IPS DF 19.7 (cell line): ENCODE measurements at places on chromosomes 2 and 18.

GRCh38 chr2:163716101-163716500, 19.7 kb downstream of the FIGN start:
- DNase-seq: no peak

DNA sequence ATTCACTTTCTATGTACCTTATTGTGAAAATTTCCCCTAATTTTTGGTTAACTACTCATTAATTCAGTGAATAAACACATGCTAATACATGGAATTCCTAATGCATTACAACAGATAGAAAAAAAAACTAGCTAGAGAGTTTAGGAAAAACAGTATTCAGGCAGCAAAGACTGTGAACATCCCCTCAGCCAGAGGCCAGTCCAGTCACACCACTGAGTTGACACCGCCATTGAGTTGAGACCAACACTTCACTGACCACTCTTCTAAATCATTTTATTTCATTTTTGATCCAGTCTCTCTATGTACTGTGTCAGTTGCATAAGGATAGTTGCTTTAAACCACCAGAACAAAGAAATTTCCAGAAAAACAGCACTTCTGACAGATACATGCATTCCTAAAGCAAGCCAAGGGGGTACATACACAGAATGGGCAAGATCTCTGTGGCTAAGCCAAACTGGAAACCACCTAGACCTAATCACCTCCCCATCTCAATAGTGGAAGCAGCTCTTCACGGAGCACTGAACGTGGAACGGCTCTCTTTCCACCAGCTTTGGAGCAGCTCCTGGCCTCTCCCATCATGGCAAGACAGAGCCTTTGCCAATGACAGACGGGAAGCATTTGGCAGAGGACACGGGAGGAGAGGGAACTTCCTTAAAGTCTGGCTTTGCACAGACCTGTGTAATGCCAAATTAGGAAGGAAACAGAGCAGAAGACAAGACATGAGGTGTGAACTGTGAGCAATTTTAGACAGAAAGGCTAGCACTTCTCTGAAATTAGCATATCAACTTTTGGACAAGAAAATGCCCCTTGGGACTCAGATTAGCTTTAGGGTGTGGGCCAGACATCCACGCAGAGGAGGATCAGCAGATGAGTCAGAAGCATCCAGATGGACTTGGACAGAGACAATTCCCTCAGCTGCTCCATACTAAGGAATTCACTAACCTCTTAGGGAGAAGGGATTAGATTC, 36.4 kb downstream of the CACNB4 start:
- DNase-seq: no peak

- no peak for DNase-seq
These were observed 963 bp upstream of the MRPL44 start for GRCh38 chr2:223956300-223956699.

DNA sequence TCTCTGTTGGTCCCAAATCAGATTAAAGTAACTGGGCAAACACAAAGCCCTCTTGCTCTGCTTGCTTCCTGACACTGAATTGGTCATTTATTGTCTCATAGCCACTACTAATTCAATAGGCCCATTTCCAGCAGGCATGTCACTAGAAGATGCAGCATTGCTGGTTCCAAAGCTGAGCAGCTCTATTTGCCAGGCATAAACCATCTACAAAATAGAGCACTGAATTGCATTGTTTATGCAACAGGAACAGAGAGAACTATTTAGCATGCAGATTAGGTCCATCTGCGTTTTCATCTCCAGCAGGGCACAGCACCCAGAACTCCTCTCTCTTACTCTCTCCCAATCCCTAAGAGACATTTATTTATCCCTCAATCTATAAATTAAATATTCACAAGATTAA, 227.6 kb downstream of the SUCLG1 start:
- DNase-seq: no peak

GRCh38 chr2:231036131-231036530, 1.2 kb upstream of the C2orf72 start:
- DNase-seq: no peak

GRCh38 chr2:185404578-185404977, 334.0 kb upstream of the FSIP2 start:
- no peak for DNase-seq

DNA sequence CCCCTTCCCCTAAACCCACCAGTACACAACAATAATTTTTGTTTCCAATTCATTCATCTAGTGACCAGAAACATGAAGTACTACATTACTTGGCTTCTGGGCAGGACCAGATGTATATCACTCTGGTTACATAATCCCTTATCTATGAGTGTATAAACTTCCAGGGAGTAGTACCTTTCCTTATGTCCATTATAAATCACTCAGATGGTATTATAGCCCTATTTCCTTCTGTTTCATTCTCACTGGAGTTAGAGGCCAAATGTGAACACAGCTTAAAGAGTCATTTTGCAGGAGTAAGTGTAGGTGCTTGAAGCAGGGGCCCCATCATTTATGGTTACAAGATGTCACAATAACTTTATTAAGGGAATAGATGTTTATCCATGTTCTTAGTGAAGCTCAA, 894.4 kb upstream of the NXPH2 start:
- DNase-seq: no peak

- no peak for DNase-seq
These were observed 42.2 kb upstream of the CD28 start for GRCh38 chr2:203664029-203664755.

- DNase-seq: no peak
These were observed 232.3 kb upstream of the ITGA4 start for GRCh38 chr2:181224866-181225265.

DNA sequence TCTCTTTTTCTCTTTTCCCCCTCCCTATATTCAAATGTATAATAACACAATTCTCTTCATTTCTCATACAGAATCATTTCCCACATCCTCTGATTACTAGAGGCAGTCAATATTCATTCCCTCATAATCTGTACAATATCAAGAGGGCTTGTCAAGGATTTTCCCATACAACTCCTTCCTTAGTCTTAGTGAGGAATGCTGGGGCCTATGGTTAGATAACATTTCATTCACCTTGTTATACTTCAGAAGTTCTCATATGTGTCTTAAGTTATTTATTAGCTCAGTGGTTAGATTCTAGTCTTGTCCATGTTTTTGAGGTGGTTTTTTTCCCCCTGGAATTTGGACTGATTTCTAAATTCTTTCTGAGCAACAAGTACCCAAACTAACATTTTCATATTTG, 289.5 kb downstream of the PDE11A start:
- DNase-seq: no peak

- no peak for DNase-seq
These were observed 15.6 kb downstream of the TRABD2A start for GRCh38 chr2:84865181-84865783.

DNA sequence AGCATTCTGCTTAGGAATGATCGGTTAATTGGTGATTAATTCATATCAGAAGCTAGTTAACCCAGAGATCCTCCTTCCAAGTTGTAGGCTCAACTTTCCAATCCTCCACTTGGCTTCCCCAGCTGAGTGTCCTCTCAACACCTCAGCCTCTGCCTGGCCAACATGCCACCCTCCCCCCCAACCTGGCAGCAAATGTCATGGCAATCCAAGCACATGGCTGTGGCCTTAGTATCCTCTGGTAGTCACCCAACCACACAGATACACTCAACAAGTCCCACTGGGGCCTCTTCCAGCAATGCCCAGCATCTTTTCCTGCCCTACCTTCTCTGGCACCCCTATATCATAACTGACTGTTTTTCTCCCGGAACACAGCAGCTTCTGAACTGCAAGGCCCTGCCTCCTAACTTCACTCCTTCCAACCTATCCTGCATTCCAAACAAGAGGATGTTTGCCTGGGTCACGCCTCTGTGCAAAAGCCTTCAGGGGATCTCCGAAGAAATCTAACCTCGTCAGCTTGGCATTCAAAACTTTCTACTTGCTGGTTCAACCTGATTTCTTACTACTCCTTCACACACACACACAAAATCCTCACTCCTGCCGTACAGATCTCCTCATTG, 195.0 kb downstream of the CYP26B1 start:
- DNase-seq: no peak

DNA sequence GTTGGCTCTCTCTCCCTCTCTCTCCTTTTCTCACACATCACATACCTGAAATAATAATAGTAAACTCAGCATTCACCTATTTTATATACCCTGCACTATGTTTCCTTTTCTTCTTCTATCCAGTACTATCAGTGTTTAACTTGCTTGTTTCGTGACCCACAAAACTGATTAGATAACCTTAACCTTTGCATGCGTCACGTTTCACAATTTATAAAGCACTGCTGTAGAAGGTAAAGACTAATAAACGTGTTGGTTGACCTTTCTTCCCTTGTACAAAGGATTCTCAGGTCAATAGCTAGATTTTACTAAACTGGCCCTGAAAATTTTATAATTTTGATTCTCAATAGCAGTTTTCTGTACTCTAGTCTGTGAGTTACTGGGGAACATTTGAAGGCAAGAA, 791.7 kb downstream of the DPP10 start:
- no peak for DNase-seq

- no peak for DNase-seq
These were observed 94.7 kb upstream of the CWC22 start for GRCh38 chr2:180101846-180102245.

- DNase-seq: no peak
These were observed 212.0 kb upstream of the NABP1 start for GRCh38 chr2:191465766-191466420.

DNA sequence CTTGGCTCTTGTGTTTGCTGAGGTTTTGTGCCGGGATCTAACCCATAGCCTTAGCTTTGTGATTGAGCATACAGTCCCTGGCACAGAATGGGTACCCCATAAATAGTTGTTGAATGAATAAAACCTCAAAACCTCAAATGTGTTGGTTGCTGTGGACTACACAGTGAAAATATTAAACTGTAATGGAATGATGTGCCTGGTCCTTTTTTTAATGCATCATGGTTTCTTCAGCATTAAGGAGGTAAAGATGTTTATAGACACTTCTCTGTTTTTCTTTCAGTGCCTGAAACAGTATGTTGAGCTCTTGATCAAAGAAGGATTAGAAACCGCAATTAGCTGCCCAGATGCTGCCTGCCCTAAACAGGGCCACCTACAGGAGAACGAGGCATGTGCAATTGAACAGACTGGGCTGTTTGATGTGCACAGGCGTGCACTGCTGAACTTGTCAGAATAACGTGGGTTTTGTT, 97.0 kb downstream of the RNF144A start:
- DNase-seq: no peak

DNA sequence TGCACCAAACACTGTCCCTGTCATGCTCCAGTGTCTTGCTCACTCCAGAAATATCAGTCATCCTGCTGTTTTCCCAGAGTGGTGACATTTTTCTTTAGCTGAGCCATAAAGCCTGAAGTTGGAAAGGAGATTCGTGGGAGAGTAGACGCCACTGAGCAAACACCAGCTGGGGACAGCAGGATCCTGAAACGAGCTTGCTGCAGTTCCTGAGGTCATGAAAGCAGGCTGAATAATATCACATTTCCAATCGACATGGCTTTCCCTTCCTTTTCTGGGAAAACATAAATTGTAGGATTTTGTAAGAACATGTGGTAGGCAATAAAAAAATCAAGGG, 276.4 kb downstream of the CDCA7 start:
- no peak for DNase-seq

GRCh38 chr2:120258196-120258595, 5.5 kb downstream of the RALB start:
- no peak for DNase-seq

DNA sequence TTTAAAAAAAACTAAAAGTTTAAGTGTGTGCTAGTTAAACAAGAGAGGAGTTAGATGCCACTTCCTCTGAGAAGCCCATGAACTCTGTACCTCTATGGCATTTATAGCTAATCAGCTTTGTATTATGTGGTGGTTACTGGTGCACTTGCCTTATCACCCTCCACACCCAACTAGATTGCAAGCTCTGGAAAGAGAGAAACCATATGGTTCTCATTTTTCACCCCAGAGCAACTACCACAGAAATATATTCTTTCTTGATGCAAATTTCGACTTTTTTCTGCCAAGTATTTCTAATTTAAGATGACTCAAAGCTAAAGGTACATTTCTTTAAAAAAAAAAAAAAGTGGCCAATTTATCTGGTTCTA, 24.2 kb downstream of the RAPH1 start:
- no peak for DNase-seq
